Pancreas (tissue), 10 donors: ENCODE measurements at places on chromosomes 2 and 18. TPM values are rescaled to one million over a fixed set of nuclear protein-coding genes. Genes with fewer than 3 reads are reported as not detected.

The VPS4B gene
- total RNA-seq = 29.1 TPM

The GBX2 gene
- not detected for total RNA-seq

The ALLC gene
- not detected for total RNA-seq

GRCh38 chr18:35892118-35892517 lies 80.4 kb upstream of the RMP24 start:
- no peak for DNase-seq

- DNase-seq = no peak
These were observed 20.9 kb upstream of the TEX44 start for GRCh38 chr2:231571661-231572191.
